ENCODE measurements at places on chromosomes 12 and 14.

DNA sequence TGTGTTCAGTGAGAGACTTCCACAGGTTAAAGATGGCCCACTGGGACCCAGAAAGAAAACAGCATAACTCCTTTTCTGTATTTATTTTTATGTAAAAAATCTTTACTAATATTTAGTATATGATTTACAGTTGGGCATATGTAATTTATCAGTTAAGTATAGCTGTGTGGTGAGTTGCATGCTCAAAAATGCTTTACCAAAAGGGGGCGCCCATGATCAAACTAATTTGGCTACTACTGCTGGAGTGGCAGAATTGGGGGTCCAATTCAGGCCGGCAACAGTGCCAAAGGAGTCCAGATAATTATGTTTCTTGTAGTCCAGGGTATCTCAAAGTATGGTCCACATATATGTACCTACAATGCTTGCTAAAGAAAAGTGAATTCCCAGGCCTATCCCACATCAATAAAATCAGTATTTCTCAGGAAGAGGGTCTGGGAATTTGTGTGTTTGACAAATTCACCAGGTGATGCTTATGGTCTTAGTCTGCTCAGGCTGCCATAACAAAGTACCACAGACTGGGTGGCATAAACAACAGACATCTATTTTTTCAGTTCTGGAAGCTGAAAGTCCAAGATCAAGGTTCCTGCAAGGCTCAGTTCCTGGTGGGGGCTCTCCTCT, 152.0 kb downstream of the KTN1 start:
- no peak for DNase-seq

GRCh38 chr12:6113691-6114475, 10.6 kb downstream of the VWF start:
- DNase-seq = no peak

GRCh38 chr12:29425722-29426121, 44.8 kb upstream of the ERGIC2 start:
- no peak for DNase-seq

DNA sequence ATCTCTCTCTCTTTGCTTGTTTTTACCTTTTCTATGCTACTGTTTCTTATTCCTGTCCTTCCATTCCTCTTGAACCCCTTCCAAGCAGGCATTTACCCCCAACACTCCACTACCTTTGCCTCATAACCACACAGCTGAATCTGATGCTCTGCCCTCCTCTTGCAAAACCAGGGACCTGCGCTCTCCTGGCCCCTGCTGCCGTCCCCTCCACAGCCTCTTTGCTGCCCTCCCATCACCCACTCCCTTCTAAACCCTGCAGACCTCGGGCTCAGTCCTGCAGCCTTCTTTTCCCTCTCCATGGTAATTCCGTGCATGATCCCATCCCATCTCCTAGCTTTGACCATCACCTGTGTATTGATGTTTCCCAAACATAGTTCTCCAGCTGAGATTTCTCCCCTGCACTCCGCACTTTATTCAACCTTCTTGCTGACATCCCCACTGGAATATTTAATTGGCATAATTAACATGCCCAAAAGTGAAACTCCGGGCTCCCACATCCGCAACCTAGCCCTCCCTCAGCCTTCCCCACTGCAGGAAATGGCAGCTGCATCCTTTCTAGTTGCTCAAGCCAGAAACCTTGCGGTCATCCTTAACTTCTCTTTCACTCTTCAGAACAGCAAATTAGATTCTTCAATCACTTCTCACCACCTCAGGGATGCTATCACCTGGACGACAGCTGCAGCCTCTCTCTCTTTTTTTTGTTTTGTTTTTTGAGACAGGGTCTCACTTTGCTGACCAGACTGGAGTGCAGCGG, 16.0 kb downstream of the FIGNL2 start:
- DNase-seq = no peak

DNA sequence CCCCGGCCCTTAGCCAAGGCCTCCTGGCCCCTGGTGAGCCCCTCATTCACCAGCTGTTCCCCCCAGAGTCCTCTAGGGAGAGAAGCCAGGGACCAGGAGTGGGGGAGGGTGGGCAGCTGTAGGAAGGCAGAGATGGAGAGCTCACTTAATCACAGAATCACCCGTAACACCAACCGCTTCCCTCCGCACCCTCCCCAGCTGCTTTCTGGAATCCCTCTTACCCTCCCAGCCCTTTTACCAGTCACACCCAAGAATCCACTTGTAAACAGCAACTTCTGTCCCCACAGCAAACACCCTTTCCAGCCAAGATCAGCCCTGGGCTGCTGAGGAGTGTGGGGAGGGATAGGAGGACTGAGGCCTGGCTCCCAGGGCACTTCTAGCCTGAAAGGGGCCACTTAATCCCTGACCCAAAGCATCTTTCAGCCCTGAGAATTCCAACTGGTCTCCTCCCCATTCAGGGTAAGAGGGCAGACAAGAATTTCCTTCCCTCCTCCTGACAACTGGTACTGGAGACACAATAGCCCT, 18.8 kb downstream of the NCKAP5L start:
- DNase-seq = no peak

GRCh38 chr12:131720921-131721320, 10.0 kb downstream of the SFSWAP start:
- DNase-seq = peak; percentile 79

- no peak for DNase-seq
Observed at GRCh38 chr12:126383506-126383905, 1318.3 kb downstream of the AACS start.

DNA sequence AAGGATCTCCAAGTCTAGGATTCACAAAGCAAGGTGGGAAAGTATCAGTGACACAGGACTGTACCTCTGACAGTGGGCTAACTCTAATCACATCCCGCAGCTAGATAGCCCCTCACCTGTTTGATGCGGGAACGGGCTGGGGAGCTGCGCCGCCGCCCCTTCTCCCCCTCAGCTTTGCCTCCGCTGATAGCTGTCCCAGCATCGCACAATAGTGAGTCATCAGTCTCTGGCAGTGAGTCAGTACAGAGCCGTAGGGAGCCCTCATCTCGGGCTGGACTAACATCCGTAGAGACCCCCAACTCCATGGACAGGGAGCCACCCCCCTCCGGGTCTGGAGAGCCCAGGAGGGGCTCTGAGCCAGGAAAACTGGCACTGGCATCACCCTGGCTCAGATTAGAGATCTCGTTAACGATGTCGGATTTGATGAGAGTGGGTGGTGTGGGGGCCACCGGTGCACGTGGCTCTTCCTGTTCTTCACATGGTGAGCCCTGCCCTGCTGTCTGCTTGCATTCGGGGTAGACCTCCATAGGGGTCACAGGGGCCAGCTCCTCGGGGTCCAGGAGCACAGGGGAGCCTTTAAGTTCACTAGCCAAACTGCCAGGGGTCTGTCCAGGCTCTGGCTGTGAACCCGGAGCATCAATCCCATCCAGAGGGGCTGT, 10.9 kb downstream of the KMT2D start:
- no peak for DNase-seq

DNA sequence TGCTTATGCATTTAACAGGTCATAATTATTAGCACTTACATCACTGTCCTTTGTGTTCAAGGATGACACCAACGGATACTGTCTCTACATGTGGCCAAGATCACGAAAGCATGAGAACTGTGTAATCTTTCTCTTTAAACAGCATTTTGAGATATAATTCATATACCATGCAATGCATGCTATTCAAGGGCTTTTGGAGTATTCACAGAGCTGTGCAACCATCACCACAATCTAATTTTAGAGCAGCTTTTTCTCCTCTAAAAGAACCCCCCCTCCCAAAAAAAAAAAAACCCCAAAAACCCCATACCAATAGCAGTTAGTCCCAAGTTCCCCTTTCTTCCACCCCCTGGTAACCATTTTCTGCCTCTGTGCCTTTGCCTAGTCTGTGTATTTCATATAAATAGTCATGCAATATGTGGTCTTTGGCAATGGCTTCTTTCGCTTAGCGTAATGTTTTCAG, 60.6 kb downstream of the SPRING1 start:
- no peak for DNase-seq

DNA sequence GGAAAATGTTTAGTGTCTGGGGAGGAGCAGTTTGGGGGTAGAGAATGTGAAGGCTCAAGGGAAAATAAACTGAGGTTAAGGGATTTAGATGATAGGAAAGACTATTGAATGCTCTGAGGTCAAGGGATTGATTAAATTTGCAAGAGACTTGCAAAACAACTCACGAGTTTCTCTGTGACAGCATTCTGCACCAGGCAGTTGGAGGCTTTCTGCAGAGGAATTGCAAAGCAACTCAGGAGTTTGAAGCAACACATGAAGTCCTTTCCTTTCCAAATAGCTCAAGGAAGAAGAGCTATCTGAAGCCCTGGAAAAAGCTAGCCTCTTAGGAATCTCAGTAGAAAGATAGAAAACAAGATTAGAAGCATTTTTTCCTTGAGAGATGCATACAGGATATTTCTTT, 23.9 kb downstream of the SLC7A8 start:
- no peak for DNase-seq

DNA sequence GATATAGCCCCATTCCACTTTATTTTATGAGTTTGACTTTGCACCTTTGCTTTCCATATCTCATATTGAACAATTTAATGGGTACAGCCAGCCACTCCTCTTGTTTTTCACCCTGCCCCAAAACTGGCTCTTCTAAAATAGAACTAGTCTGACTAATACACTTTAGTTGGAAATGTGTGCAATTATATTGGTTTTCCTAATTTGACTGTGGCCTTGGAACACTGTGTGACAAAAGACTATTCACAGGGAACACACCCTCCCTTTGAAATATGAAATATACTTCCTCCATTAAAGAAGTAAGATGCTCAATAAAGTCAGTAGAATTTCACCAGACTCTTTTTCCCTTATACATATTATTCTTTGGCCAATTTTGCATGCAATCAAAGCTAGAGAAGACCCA, 218.6 kb upstream of the DCN start:
- DNase-seq = no peak

DNA sequence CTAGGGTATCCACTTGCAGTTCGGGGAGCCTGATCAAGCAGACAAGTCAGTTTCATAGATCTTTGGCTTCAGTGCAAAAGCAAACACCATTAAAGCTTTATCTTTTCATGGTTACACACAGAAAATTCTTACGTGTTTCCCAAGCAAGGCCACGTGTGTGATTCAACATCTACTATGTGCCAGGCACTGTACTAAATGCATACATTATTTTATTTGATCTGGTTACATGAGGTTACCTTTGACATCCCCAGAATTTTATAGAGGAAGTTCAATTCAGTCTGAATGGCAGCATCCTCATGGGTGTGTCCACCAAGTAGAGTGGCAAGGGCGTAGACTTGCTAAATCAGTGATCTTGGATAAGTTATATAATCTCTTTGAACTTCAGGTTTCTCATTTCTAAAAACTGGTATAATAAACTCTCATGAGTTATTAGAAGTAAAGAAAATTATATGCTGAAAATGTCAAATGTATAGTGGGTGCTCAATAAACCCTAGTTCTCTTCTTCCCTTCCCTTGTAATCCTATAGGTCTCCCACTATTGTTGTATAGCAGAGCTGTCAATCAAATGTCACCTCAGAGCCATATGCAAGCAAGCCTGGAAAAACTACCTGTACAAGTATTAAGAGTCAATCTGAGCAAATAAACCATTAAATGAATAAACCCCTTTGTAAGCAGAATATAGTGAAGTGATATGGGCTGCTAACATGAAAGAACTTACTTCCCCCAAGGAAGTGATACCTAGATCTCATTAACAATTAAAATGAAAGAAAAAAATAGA, 50.3 kb upstream of the TMX1 start:
- DNase-seq = no peak

- DNase-seq = peak; percentile 90
Observed at GRCh38 chr12:32917094-32917611, 20.6 kb upstream of the PKP2 start.

GRCh38 chr14:25298238-25298637, 248.3 kb upstream of the STXBP6 start:
- DNase-seq = no peak

DNA sequence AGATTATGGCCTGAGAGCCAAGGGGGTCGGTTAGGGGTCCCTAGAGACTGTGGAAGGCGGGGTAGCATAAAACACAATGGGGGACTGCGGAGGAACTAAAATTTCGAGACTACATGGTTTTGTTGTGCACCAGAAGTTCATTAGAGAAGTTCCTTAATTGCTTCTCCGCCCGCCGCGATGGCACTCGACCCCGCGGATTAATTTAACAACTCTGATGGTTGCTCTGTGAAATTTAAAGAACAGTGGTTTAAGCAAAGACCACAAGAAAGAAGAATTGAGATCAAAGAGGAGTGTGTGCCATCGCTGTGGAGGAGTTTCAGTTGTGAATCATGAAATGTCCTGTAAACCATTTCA, 1.4 kb upstream of the CCDC88C start:
- no peak for DNase-seq

DNA sequence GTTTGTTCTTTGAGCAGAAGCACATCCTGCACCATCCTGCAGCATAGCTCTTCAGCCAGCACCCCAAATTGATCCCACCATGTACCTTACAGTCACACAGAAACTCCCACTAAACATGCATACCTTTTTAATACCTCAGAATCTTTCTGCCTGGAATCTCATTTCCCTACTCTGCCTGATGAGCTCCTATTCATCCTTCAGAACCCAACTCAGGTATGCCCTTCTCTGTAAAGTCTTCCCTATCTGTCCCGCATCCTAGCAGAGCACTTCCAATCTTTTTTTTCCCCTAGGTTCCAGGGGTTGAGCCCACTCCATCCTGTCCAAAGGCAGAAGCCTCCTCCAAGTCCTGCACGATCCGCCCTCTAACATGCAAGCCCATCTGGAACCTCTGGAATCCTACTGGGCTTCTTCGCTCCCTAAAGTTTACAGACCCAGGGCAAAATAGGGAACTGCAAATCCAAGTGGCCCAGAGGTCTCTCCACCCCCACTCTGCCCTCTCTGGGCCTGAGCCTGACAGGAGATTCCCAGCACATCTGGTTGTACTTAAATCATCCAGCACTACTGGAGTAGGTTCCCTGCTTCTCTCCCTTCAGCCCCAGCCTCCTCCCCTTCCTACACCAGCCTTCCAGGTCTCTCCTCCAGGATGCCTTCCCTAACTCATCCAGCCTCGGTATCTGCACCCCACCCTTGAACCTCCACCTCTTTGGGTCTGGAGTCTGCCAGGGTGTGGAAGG, 4.1 kb upstream of the FIGNL2 start:
- DNase-seq = no peak

- no peak for DNase-seq
Observed at GRCh38 chr12:57460841-57461275, 1.3 kb downstream of the GLI1 start.

DNA sequence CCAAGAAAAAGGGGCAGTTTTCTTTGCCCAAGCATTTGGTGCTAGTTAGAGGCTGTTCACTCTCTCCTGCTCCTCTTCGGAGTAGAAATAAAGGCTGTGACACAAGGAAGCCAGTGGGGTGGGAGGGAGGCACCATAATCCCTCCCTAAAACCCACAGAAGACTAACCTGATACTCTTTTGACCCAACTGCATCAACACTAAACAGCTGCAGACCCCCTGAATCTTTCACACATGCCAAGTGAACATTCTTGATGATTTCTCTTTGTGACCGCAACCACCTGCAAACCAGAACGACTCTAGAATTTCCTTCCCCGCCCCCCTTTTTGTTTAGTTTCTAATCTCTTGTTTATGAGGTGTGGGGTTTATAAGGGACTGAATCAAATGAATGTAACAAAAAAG, 175.8 kb upstream of the BCL2L14 start:
- no peak for DNase-seq

- no peak for DNase-seq
Observed at GRCh38 chr14:55965851-55966250, 152.4 kb upstream of the PELI2 start.

- no peak for DNase-seq
Observed at GRCh38 chr14:77296155-77296554, 24.5 kb downstream of the POMT2 start.

All from mammary epithelial cell (primary cell).